RWPE2 (cell line): ENCODE measurements at places on chromosomes 13 and 19.

GRCh38 chr13:33144358-33144784 is 128.1 kb downstream of the KL start:
- H3K27me3 ChIP-seq: no peaks in the 10 kb centered on the region
- DNase-seq: no peak
- H3K27ac ChIP-seq: no peak overlapping the region
- peaks cover 21% of the 10 kb centered on the region for H3K36me3 ChIP-seq
- no peak overlapping the region for H3K4me3 ChIP-seq

DNA sequence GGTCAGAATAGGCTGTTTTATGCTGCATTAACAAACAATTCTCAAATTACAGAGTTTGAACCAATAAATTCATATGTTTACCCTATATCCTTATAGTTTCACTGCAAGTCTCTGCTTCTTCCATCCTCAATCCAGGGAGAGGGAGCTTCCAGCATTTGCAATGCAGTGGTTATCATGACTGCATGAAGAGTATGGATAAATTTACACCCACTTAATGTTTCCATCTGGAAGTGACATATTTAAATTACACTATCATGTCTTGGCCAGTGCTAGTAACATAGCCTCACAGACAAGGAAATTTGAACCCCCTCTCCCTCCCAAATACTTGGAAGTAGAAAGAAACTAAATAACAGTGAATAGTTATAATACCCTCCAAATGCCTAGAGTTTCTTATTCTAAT is 33.5 kb upstream of the UFM1 start:
- H3K4me3 ChIP-seq: no peak overlapping the region
- H3K36me3 ChIP-seq: no peaks in the 10 kb centered on the region
- no peaks in the 10 kb centered on the region for H3K27me3 ChIP-seq
- H3K4me1 ChIP-seq: no peaks in the 10 kb centered on the region

- H3K27ac ChIP-seq: no peak overlapping the region
- DNase-seq: no peak
- no peaks in the 10 kb centered on the region for H3K27me3 ChIP-seq
- no peak overlapping the region for H3K4me3 ChIP-seq
- no peaks in the 10 kb centered on the region for H3K4me1 ChIP-seq
Observed at GRCh38 chr19:51119101-51119500, 5.6 kb upstream of the SIGLEC9 start.

- no peak overlapping the region for H3K4me3 ChIP-seq
- peaks cover 14% of the 10 kb centered on the region for H3K4me1 ChIP-seq
- no peaks in the 10 kb centered on the region for H3K27me3 ChIP-seq
- no peaks in the 10 kb centered on the region; the same call in 1 of the 2 replicates for H3K36me3 ChIP-seq
- H3K27ac ChIP-seq: peak overlapping the region; percentile 39
Observed at GRCh38 chr13:27130223-27130978, 41.2 kb downstream of the USP12 start.

- H3K4me3 ChIP-seq: peak overlapping the region; percentile 91
- H3K27ac ChIP-seq: peak overlapping the region; percentile 32
- H3K4me1 ChIP-seq: peaks cover 8% of the 10 kb centered on the region
- H3K36me3 ChIP-seq: peaks cover 37% of the 10 kb centered on the region
Observed at GRCh38 chr19:16185768-16186123, 536 bp downstream of the FAM32A start.

GRCh38 chr19:38846097-38846496 is 3.7 kb downstream of the HNRNPL start:
- peaks cover 80% of the 10 kb centered on the region for H3K36me3 ChIP-seq
- H3K4me1 ChIP-seq: peaks cover 12% of the 10 kb centered on the region
- H3K4me3 ChIP-seq: no peak overlapping the region
- no peak for DNase-seq
- H3K27me3 ChIP-seq: no peaks in the 10 kb centered on the region

DNA sequence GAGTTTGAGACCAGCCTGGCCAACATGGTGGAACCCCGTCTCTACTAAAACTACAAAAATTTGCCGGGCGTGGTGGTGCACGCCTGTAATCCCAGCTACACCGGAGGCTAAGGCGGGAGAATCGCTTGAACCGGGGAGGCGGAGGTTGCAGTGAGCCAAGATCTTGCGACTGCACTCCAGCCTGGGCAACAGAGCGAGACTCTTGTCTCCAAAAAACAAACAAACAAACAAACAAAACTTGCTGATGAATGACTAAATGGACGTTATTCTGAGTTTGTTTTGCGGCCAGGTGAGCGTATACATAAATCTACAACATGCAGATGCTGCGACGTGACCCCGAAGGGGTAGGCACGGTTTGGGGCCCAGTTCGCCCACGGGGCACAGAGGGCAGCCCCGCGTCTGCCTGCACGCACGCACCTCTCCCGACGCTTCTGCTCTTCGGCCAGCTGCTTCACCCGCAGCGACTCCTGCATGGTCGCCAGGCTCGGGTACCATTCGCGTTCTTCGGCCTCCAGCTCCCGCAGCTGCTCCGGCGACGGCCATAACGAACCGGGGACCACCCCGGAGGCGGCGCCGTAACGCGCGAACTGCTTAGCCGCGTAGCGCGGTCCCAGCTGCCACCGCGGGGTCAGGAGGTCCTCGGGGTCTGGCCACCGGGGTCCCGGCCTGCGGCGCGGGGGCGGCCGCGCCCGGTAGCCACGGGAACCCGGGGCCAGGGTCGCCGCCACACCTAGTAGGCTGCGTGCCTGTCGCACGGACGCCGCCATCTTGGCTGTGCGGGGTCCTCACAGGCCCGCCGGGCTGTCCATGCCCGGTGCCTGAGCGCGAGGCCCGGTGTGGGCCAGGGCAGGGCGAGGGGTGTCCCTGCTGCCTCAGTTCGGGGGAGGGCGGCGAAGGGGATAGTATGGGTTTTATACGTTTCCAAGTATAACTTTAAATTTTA is at the start of gene GADD45GIP1:
TSS of gene GADD45GIP1 (minus strand) at position 778 of the 943 bp plus-strand sequence. CDS start at position 767, 11 bp downstream.
- no peaks in the 10 kb centered on the region for H3K27me3 ChIP-seq
- peaks cover 21% of the 10 kb centered on the region for H3K4me1 ChIP-seq
- H3K27ac ChIP-seq: peak within 1 kb of the TSS; percentile 75
- H3K36me3 ChIP-seq: peaks cover 40% of the 10 kb centered on the region
- DNase-seq: no peak

DNA sequence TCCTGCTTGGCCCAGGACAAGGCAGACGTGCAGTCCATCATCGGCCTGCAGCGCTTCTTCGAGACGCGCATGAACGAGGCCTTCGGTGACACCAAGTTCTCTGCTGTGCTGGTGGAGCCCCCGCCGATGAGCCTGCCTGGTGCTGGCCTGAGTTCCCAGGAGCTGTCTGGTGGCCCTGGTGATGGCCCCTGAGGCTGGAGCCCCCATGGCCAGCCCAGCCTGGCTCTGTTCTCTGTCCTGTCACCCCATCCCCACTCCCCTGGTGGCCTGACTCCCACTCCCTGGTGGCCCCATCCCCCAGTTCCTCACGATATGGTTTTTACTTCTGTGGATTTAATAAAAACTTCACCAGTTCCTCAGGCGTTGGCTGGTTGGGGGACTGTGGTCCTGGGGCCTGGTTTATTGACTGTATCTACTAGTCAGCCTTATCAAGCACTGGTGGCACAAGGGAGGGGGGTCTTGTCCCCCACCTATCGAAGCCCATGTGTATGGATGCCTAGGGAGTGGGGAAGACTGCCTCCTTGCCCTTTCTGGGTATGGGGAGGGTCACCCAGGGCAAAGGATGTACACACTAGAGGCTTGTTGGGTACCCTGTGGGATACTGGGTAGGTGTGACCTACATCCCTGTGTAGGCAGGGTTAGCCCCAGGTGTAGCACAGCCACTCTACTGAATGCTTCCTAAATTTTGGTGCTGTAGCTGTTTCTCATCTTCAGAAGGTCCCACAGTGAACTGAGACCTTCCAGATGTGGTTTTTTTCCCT is 4.4 kb downstream of the CHMP2A start:
- peaks cover 5% of the 10 kb centered on the region for H3K4me1 ChIP-seq
- H3K36me3 ChIP-seq: peaks cover 70% of the 10 kb centered on the region
- H3K27me3 ChIP-seq: no peaks in the 10 kb centered on the region
- no peak for DNase-seq

DNA sequence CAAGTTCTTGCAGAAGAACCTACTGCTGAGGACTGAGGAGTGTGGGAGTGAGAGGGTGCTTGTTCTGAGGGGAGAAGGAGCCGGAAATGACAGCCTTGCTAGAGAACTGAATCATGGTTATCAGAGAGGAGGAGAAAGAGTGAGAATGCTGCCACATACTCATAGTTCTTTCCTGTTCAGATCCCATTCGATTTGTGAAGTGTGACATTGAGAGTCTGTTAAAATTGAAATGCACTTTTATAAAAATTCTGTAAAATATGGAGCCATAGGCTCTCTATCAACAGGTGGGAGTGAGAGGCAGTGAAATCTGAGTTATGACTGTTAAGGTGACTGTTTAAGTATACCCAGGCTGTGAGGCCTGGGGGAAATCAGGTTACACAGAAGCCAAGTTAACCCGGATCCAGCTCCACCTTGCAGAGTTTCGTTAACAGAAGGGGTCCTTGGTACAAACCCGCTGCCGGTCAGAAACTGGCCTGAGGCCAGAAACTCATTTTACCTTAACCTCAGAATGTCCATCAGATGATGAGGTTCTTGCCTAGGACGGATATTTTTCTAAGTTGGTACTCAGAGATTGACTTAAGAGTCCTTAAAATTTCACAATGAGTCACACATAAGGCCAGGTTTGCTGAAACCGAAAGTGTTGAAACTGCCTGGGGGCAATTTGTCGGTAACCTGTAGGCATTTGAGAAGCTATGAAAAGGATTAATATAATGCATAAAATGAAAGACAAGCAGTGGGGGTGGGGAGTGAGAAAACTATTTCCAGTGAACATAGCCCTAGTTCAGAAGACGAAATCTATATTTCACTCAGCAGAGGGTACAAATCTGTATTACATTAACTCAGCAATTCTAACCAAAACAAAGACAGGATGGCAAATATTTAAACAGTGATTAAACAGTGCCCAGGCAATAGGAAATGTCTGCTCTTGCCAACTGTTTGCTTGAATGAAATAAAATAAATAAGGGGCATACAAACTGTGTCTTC is 350.5 kb downstream of the KCNRG start:
- no peak overlapping the region for H3K4me3 ChIP-seq
- no peaks in the 10 kb centered on the region for H3K27me3 ChIP-seq
- no peaks in the 10 kb centered on the region for H3K36me3 ChIP-seq
- H3K27ac ChIP-seq: no peak overlapping the region
- peaks cover 6% of the 10 kb centered on the region for H3K4me1 ChIP-seq
- DNase-seq: peak; percentile 57

- H3K4me1 ChIP-seq: no peaks in the 10 kb centered on the region
- no peak overlapping the region for H3K4me3 ChIP-seq
- no peaks in the 10 kb centered on the region for H3K27me3 ChIP-seq
Observed at GRCh38 chr19:38047049-38047438, 140.0 kb downstream of the SIPA1L3 start.

DNA sequence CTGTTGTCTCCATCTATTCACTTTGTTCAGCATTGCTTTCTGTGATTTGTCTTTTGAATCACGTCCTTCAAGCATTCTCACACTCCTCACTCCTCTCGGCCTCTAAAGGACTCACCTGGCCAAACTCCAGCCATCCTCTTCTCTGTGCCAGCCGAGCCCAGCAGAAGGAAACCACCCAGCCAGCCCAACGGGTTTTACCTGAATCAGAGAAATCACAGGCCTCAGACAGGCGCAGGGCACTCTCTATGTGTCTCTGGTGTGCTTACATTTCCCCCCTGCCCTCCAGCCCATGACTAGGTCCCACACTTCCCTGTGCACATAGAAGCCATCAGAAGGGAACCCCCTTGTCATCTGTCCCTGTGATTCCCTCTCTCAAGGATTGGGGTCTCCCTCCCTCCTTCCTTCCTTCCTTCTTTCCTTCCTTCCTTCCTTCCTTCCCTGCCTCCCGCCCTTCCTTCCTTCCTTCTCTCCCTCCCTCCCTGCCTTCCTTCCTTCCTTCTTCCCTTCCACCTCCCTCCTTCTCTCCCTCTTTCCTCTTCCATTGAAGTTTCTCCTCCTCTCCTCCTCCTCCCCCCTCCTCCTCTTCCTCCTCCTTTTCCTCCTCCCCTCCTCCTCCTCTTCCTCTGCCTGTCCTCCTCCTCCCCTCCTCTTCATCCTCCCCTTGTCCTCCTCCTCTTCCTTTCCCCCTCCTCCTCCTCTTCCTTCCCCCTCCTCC is 8.8 kb upstream of the ZNF541 start:
- H3K36me3 ChIP-seq: no peaks in the 10 kb centered on the region
- no peak overlapping the region for H3K27ac ChIP-seq
- DNase-seq: no peak

- H3K27ac ChIP-seq: no peak overlapping the region
- H3K36me3 ChIP-seq: no peaks in the 10 kb centered on the region; the same call in 1 of the 2 replicates
- DNase-seq: no peak
- no peaks in the 10 kb centered on the region for H3K4me1 ChIP-seq
- H3K4me3 ChIP-seq: no peak overlapping the region
Observed at GRCh38 chr19:23403052-23403451, 7.8 kb upstream of the ZNF91 start.

DNA sequence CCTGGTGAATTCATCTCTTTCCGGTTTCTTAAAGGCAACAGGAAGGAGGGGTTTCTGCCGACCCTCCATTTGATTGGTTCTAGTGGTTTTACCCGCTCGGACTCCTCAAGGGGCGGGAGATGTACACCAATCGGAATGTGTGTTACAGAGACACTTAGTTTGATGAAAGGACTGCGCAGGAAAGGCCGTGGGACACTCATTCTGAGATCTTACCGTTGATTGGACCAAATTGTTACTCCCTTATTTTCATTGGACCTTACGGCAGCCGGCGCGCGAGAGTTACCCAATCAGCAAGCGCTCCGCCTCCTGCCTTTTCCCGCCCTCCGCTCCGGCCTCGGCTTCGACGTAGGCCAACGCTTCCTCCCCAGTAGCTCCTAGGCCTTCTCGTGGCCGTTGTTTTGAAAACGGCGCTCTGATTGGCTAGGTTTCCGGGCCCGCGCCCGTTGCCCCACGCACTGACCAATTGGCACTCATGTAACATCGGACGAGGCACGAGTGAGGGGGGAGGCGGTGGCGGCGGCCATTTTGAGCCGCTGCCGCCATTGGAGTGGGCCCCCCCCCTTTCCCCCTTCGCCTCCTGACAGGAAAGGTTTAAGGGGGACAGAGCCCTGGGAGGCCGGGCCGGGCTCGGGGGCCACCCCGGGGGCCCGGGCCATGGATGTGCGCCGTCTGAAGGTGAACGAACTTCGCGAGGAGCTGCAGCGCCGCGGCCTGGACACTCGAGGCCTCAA is at the start of gene HNRNPUL1:
TSS of gene HNRNPUL1 (plus strand) at position 523 of the 731 bp plus-strand sequence. CDS start at position 655, 132 bp downstream.
- peaks cover 35% of the 10 kb centered on the region for H3K36me3 ChIP-seq
- peak; percentile 96 for DNase-seq
- peaks cover 5% of the 10 kb centered on the region for H3K4me1 ChIP-seq

DNA sequence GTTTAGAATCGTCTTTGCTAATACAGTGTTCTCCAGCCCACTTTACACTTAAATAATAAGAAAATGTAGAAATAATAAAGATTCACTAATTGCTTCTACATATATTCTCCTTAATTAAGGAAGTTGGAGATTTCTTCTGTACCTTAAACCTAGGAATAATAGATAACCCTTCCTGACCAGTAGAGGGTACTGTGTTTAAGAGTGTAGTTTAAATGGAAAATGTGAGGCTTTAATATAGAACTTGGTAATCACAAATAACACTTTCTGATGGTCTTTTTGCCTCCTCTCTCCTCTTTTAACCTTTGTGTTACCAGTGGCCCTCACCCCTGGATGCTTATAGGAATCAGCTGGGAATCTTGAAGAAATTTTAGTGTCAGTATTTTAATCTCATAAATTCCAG is 20.7 kb downstream of the POMP start:
- H3K4me3 ChIP-seq: no peak overlapping the region
- H3K36me3 ChIP-seq: peaks cover 44% of the 10 kb centered on the region
- H3K27me3 ChIP-seq: no peaks in the 10 kb centered on the region
- no peaks in the 10 kb centered on the region for H3K4me1 ChIP-seq
- DNase-seq: no peak
